ENCODE measurements at places on chromosomes 5 and 9.

GRCh38 chr5:177494346-177495195 is 2.8 kb downstream of the PDLIM7 start:
- peak; percentile 67 for DNase-seq

GRCh38 chr9:81431641-81432040 is 257.7 kb downstream of the TLE1 start:
- no peak for DNase-seq

DNA sequence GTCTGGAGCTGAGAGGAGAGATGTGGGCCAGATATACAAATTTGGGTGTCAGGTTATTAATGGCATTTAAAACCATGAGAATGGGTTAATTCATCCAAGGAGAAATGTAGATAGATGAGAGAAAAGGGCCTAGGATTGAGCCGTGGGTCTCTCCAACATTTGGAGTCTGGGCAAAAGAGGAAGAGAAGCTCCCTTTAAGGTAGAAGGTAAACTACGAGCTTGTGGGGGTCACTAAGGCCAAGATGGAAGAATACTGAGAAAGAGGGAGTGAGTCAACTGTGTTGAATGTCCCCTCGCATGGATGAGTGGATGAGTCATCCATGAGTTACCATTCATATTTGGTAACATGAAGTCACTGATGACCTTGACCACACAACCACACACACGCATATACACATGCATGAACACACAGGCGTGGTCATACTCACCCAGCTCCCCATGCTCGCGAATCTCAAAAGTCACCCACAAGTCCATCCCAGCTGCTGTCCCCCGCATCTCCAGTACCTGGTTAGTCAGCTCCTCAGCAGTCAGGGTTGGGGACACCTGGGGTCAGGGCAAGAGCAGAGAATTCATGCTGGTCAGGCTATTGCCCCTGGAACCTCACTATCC is 6.8 kb upstream of the FCHSD1 start:
- peak; percentile 56 for DNase-seq

- no peak for DNase-seq
Measured at GRCh38 chr5:116865651-116866050, 291.0 kb upstream of the SEMA6A start.

- DNase-seq: no peak
Measured at GRCh38 chr5:10977011-10977410, 216.0 kb upstream of the DAP start.

DNA sequence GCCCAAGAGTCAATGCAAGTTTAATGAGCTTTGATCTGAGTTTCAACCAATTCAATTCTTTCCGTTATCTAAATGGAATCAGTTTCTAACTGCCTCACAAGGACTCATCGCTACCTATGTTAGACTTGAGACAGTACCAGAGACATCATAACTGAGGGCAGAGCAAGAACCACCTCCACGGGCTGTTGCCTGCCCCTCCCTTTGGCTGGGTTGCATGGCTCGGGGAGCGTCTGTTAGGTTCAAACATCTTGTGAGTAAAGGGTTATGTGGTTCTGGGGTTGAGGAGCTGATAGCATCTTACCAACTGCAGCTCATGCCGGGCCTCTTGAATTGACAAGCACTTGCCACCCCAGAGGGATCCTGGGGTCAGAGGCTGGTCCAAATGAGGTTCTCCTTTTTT is 457.9 kb downstream of the ENC1 start:
- DNase-seq: no peak

DNA sequence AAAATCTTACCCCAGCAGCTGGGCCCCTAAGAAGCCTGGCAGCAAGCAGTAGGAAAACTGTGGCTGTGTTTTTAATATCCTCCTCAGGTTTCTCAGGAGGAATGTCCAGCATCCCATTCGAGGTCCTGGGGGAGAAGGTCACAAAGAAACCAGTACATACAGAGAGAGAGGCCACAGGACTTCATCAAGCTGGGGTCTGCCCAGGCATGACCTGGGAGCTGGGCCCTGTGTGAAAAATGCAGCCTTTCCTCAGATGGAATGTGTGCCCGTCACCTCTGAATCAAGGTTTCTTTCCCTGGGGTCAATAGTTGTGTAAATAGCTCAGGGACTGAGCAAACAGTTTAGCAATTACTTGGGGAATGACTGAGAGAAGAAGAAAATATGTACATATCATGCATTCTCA is 33.9 kb upstream of the RAD23B start:
- no peak for DNase-seq

DNA sequence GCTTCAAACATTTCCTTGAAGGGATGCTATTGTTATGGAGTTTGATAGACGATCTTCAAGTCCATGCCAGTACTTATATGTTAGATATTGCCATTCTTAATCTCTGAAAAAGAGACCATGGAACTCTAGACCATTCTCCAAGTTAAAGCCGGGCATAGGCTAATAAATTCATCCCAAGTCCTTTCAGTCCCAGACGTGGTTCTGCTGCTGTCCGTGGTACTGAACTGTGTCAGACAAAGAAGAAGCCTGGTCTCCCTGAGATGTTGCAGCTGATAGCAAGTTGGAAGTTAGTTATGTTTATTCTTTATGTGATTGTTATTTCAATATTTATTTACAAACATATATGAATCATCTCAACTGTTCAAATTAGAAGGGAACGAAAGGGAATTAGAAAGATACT is 158.7 kb downstream of the NMUR2 start:
- DNase-seq: no peak

GRCh38 chr5:131773805-131774204 is 23.0 kb downstream of the FNIP1 start:
- DNase-seq: no peak

Data from GM10248 (cell line).